ENCODE measurements at places on chromosomes 12 and 14.

GRCh38 chr14:50335389-50335788 lies 23.3 kb downstream of the DMAC2L start:
- DNase-seq: no peak

- DNase-seq: no peak
These were observed 21.8 kb downstream of the VASH1 start for GRCh38 chr14:76782885-76783566.

DNA sequence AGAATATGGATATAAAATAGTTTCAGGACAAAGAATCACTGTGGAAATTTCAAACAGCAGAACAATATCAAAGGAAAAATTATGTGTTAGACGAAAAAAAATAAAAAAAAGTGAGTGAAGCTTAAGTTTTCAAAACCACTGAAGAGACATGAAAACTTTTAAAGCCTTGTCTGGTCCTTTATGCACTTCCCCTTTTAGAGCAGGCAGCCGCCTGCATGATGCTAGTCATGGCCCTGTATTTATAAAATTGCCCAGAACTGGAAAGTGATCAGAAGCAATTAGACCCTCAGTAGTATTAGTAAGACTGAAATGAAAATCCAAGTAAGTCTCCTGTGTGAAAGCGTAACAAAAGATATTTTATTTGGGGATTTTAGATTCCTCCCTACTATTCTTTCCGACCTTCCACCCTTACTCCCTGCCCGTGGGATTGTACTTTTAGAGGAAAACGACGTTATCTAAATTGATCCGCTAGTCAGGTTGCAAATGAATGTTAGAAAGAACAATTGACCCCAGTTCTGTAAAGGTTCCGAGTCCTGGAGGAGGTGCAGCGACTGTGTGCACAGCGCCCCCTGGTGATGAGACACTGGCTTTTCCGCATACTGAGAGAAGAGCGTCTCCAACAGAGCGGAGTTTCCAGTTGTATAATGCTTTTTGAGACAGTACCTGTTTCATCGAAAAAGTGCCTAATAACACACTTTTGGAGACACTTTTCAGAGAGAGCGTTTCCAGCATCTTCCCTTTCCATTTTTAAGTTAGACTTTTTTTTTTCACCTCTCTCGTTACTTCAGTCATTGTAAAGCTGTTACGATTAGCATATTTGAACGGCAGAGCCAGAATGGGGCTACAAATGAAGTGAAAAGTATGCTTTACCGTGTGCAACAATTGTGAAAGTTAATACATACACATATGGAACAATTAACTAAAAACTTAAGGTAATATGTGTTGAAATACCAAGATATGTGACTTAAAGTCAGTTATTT lies 12.4 kb downstream of the MGST1 start:
- no peak for DNase-seq

GRCh38 chr14:64850369-64851137 lies 29.2 kb downstream of the SPTB start:
- no peak for DNase-seq

GRCh38 chr12:69274861-69275260 lies 35.5 kb downstream of the CPSF6 start:
- no peak for DNase-seq

DNA sequence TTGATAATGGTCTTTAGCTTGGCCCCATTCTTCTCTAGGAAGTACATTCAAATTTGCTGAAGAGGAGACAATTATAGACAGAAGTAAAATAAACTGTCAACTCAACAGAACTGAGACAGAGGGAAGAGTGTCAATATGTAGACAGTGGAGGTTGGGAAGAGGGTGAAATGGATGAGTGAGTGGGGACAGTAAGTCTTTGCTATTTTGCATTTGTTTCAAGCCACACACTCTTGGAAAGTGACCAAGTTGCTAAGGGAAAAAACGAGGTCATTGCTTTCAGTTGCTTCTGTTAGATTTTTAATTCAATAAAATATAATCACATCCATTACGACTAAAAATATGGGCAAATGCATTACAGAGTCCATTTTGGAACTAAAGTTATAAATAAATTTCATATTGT lies 47.8 kb downstream of the BTBD7 start:
- DNase-seq: no peak

- no peak for DNase-seq
These were observed 40.8 kb downstream of the NINJ2 start for GRCh38 chr12:622416-622815.

DNA sequence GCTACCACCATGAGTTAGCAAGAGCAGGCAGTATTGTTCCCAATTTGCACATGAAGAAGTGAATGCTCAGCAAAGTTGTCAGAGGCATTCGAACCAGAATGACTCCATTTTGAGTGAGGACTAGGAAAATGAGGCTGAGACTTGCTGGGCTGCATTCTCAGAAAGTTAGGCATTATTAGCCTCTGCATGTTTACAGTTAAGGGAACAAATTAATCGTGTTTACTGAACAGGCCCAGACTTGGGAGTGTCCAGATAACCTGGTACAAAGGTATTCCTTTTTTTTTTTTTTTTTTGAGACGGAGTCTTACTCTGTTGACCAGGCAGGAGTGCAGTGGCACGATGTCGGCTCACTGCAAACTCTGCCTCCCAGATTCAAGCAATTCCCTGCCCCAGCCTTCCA lies 22.5 kb upstream of the VWF start:
- no peak for DNase-seq

- DNase-seq: no peak
These were observed 197.4 kb upstream of the PRMT8 start for GRCh38 chr12:3293446-3294161.

DNA sequence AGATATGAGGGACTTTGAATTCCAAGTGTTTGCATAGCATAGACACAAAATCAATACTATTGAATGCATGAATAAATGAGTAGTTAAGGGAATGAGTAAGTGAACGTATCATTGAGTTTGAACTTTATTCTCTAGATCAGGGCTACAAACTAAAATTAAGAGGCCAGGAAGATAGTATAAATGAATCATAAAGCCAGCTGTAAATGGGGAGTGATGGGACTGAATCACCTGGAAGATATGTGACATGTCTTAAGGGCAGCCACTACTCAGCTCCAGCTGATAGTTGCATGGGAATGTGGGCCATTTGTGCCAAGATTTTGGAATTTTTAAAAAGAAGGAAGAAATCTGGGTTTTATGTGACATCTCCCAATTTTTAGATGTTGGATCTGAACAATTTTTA lies 229.9 kb downstream of the AKAP6 start:
- no peak for DNase-seq

DNA sequence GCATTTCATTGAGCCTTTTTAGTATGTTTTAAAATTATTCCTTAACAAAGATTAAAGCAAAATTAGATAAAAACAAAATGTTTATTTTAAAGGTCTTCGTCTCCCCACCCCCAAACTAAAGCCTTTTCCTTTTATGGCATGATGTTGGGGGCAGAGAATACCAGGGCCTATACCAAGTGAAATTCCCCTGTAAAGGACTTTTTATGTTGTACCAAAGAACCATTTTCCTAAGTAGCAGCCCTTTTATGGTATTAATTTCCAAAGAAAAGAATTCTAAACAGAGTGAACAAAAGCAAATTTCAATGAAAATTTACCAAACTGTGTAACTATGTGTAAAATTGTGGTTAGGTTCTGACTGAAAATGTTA lies 71.9 kb upstream of the GNPNAT1 start:
- no peak for DNase-seq

DNA sequence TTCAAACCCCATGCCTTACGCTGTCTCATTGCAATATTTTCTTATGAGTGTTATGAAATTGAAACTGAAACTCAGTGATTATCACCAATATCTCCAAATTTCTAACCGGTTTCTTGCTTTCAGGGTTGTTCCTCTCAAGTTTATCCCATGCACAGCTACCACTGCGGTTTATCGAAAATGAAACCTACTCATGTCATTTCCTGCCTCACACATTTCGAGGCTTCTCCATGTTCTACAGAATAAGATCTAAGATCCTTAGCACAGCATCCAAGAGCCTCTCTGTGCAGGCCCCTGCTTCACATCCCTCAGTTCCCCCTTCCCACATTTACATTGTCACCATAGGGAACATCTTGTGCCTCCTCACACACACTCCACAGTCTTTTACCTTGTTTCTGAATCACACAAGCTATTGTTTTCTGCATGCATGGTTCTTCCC lies 45.5 kb upstream of the FAR2 start:
- no peak for DNase-seq

DNA sequence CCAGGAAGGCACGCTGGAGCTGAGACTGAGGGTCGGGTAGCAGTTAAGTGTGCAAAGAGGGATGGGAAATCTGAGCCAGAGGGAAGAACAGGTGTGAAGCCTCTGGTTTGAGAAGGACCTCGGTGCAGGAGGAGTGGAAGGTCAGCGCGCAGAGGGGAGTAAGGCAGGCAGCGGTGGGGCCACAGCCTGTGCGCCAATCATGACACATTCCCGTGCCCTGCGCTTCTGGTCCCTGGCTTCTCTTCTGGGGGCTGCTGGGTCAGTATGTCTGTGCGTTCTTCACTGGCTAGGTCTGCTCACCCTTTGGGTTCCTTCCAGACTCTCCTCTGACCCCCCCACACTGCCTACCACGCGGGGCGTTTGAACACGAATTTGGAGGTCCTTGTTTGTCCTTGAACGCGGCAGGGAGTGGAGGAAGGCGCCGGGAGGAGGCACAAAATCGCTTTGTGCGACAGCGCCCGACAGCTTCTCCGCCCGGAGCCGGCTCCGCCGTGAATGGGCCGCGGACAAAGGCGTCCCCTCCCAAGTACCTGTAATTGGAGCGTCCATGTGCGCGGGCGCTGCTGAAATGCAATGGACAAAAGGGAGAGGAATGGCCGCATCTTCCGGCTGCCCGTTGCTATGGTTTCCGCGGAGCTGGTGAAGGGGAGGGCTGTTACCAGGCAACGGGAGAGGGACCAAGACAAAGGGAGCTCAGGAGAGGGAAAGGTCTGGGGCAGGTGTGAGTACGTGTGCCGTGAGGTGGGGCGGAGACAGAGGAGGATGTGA lies 207.2 kb upstream of the SRRM4 start:
- no peak for DNase-seq

- no peak for DNase-seq
These were observed 13.9 kb upstream of the NR4A1 start for GRCh38 chr12:52037248-52037861.

DNA sequence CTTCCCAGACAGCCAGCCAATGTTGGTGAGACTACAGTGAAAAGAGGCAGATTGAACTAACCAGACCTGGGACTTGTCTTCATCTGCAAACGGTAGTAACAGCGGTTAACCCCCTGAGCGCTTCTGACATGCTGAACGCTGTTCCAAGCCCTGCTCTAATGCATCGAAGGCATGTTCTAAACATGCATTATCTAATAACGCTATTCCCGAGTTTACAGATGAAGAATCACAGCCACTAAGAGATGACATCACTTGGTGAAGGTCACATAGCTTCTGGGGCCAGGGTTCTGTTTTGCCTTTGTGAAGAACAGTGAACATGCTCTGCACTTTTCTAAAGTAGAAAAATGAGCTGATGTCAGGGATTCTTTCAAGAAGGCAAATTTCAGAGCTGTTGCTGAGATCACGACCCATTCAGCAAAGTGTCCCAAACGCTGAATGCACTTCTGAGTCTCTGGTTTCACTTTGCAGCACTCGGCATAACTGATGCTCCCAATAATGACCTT lies 56.0 kb downstream of the FOS start:
- no peak for DNase-seq

GRCh38 chr14:40447017-40447416 lies 1014.8 kb upstream of the FBXO33 start:
- no peak for DNase-seq
